Thoracic aorta (tissue), 2 donors: ENCODE measurements at places on chromosomes 4 and X. TPM values are rescaled to one million over a fixed set of nuclear protein-coding genes. Genes with fewer than 3 reads are reported as not detected.

DNA sequence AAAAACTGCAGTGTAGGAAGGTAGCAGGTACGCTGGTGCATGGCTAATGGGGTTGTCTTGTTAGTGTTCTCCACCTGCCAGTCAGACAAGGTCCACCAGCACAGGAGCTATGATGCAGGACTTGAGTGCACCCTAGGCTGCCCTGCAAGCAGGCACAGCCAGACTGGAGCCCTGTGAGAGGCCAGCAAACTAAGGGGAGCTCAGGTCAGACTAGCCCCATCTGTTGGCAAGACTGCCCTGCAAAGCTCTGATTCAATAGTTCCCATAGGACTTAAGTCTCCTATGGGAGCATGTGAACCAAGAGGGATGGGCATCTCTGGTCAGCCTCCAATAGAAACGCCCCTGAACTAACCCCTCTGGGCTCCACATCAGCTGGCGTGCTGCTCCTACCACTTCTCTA, 1307.3 kb downstream of the C4orf33 start:
- DNase-seq: no peak

- no peak for DNase-seq
Observed at GRCh38 chr4:173866322-173867026, 336.4 kb upstream of the HAND2 start.

DNA sequence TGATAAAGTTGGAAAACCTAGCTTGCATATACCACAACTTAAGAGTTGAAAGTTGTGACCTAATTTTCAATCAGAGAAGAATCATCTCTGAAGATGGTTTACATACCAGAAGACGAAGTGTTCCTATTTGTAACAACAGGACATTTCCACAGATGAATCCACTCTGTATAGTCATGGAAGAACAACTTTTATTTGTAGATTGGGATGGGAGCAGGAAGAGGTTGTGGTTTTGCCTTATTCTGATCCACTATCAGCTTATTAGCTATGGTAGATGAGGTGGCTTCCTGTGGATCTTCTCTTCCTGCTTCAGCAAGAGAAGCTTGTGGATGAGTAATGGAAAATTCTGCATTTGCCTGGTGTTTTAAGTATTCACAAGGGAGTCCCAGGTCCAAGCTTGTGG, 18.6 kb upstream of the SUPT20HL1 start:
- DNase-seq: no peak

Gene NWD2
- total RNA-seq: not detected

DNA sequence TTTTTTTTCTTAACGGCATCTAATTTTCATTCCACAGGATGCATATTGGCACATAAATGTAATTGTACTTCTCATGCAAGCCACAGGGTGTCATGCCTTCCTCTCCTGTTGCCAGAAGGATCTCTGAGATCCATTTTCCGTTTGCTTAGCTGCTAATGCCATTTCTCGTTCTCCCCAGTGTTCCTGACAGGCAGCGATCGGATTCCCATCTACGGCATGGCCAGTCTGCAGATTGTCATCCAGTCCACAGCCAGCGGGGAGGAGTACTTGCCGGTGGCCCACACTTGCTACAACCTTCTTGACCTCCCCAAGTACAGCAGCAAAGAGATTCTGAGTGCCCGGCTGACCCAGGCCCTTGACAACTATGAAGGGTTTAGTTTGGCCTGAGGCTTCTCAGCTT, 8.9 kb upstream of the NAP1L5 start:
- DNase-seq: no peak

Gene SMC1A
- 32.6 TPM for total RNA-seq

Gene TMSB15A
- total RNA-seq: not detected

GRCh38 chr4:64721106-64721505, 311.9 kb upstream of the TECRL start:
- DNase-seq: no peak

Gene VSIG4
- total RNA-seq: 154 TPM

DNA sequence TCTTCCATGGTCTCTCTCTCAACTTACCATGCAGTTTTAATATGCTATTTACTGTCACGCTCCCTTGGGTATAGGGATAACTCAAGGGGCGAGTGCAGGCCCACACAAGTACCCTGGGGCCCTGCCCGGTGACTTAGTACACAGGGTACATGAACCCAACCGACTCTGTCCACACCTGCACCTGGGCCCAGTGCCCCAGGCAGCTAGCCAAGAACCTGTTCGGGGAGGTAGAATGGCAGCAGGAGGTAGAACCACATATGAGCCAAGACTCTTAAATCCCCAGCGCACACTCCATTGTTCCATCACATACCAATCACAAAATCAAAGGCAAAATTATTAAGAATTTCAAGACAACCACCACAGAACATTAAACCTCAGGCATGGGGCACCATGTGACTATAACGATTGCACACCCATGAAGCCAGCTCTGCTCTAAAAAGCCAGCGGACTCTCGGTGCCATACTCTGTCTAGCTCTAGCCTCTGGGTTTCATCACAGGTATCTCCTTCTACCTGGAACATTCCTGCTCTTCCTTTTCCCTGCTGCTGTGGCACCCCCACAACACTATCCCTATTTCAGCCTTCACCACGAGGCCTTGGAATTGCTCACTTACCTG, 14.6 kb downstream of the PHF8 start:
- no peak for DNase-seq

DNA sequence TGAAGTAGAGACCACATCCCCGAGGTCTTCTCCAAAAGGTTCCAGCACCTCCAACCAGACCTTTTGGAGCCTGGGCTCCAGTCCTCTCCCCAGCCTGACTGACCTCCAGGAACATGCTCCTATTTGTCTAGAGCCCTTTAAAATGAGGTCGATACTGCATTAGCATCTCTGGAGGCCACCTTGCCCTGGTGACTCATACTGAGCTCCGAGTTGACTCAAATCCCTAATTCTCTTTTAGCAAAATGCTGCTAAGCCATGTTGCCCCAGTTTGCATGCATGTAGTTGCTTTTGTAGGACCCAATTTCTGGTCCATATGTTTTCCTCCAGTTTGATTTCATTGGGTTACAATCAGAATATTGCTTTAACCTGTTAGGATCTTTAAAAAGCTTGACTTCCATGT, 43.5 kb upstream of the CITED1 start:
- DNase-seq: no peak

Gene PDLIM3
- 835 TPM for total RNA-seq

- DNase-seq: peak; percentile 2
Observed at GRCh38 chrX:118346258-118347094, 570 bp downstream of the WDR44 start.

DNA sequence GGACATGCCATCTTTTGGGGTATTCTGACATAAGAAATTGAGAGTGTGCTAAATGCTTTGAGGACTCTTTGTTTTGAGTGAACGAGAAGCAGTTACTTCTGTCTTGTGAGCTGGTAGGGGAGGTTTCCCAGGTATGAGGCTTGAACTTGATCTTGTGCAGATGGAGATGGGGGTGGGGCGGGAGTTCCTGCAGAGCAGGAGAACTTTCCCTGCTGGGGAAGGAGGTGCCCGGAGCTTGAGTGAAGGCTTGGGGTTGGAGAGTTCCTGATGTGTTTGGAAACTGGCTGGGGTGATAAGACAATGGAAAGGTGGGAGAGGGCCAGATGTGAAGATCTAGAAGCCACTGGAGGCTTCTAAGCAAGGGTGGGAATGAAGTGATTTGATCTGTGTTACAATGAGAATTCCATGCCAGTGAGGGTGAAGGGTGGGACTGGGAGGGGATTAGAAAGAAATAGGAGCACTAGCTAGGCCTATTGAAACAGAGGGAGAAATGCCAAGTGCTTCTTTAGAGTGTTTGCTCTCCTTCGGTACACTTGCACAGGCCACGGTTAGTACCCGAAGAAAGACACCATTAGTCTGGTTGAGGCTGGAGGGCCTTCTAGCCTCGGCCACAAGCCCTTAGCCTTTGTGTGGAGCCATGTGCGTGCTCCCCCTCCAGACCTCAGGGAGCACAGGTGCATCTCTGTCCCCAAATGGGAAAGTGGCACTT, 103.5 kb upstream of the STOX2 start:
- DNase-seq: no peak

GRCh38 chr4:54971474-54971950, 153.9 kb downstream of the KDR start:
- DNase-seq: no peak
